ENCODE measurements at places on chromosomes 12 and 14.
A peak's percentile ranks its signal among the peaks of the same experiment; 100 is the strongest.

DNA sequence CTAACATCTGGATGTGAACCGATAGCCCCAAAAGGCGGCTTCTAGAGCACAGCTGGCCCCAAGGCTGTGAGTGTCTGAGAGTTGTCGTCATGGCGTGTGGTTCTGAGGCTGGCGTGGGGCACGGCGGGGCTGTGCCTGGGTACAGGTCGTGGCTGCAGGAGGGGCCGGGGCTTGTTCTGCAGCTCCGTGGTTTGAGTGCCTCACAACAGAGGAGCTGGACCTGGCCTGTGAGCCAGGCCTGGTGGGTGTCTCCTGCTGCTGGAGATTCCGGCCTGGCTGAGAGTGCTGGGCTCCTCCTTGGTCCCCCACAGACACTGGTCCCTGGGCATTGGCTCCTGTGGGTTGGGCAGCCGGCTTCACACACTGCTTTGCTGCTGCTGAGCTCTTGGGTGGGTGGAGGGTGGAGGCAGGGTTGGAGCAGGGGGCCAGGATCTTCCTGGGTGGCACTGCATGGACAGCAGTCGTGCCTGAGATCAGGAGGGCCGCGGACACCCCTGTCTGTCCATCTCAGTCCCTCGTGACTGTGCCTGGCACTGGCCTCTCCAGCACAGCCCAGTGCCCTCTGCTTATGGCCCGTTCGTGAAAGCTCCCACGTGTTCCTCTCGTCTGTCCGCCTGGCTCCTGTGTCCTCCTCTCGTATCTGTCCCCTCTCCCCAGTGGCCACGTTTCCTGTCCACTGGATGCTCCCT, 31.8 kb upstream of the TEX22 start:
- DNase-seq, result no peak

DNA sequence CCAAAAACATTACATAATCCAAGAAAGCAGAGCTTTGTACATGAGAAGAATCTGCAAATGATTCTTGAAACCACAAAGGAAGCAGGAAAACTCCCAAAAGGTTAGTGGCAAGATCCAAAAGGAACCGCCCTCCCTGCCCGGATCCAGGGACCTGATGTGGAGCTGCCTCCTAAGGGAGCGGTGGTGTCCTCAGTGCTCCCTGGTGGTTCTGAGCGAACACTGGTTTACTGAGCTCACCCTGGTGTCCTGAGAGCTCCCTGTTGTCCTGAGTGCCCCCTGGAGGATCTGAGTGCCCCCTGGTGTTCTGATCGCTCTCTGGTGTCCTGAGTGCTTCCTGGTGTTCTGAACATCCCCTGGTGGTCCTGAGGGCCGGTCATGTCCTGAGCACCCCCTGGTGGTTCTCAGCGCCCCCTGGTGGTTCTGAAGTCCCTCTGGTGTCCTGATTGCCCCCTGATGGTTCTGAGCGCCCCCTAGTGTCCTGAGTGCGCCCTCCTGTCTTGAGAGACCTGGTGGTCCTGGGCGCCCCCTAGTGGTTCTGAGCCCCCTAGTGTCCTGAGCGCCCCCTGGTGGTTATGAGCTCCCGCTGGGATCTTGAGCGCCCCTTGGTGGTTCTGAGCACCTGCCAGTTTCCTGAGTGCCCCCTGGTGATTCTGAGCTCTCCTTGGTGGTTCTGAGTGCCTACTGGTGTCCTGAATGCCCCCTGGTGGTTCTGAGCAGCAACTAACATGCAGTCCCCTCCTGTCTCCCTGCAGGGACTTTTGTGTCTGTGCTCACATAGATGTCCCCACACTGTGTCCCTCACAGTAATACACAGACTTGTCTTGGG, 891.1 kb downstream of the TMEM121 start:
- DNase-seq, result peak; percentile 82

DNA sequence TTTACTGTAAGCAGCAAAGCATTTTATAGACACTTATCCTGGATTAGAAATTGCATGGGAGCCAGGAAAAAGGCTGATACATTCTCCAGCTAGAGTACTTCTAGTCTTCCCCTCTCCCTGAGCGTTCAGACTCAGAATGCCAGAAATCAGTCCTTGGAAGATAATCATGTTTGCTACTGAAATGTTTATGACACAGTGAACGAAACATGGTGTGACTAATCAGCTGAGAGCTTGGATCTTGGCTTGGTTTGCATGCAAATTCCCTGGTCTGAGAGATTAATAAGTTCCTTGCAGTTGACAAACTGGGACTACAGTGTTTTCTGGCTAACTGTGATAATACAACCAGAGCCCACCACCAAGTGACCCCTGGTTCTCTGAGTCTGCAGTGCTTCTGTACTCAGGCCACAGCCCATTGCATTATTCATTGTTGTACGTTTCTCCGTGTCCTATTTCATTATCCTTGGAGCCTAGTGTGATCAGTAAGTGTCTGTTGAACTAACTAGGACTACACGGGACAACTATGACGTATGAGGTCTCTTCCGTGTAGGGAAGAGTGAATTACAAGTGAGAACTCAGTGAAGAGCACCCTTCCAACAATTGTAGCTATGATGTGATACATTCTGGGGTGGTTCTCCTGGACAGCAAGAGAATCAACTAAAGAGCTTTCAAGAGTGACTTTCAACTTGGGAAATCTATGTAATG, 34.6 kb upstream of the EVL start:
- no peak for DNase-seq

DNA sequence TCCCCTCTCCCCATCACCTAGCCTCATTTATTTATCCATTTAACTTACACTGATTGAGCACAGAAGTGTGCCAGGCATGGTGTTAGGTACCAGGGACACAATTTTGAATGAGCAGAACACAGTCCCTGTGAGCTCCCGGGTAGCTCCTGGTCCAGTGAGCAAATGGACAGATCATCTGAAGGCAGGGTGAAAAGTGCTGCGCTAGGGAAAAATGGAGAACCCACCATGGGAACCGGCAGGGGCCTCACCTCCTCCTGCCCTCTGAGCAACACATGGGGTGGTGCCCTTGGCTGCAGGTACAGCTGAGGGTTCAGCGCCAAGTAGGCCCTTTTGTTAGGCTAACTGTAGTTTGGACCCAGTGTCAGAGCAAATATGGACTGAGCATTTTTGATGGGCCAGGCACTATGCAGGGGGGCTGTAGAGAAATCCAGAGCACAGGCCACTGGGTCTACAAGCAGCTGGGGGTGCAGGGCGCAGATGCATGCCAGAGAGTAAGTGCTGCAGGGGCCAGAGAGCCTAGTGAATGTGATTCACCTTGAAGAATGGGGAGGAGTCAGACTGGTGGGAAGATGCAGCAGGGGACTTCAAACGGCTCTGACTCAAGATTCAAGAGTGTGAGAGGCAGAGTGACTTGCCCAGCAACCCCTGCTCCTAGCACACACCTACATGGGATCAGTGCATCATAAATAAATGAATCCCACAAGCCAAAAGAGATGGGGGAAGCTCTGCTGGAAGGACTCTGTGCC, 28.2 kb downstream of the LTBP2 start:
- no peak for DNase-seq

GRCh38 chr12:67892259-67893021, 96.8 kb upstream of the IFNG-AS1 start:
- no peak for DNase-seq

- DNase-seq, result no peak
Measured at GRCh38 chr12:42916143-42916542, 326.6 kb upstream of the PRICKLE1 start.

- no peak for DNase-seq
Measured at GRCh38 chr12:121117226-121117777, 15.4 kb upstream of the P2RX7 start.

- no peak for DNase-seq
Measured at GRCh38 chr12:113935459-113935858, 30.7 kb downstream of the RBM19 start.

DNA sequence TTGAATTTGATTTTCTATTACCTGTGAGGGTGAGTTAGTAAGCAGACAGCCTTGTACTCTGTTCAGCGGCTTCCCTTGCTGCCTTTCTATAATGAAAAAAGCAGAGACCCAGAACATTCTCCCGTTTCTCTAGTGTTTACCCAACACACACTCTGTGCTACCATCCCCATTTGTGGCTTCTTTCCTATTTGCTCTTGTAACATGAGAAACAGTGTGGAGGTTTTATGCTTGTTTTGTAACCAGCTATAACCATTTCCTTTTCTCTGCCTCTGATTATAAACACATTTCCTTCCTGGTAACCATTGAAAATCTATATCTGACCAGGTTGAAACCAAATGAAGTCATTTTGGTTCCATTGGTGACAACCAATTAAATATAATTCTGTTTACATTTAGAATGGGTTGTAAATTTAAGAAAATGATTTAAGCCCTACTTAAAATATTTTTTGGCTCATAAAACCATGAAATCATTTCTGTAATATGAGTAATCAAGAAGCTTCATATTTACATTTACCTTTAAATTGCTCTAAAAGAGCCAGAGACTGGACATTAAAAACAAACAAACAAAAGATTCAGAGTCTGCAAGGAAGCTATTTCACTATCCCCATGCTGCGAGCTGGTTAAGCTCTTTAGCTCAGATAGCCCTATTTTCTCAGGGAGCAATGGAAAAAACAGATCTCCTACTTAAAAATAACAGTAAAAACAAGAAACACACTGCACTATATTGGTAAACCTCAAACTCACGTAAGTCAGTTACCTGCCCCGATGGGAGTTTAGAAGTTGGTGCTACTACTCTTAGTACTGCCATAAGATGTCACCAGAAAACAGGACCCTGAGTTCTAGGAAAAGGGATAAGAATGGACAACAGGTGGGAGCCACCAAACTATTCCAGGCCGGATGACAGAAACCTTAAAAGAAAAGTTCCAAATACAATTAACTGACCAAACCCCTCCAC, 206.5 kb upstream of the EEA1 start:
- no peak for DNase-seq

GRCh38 chr12:15749937-15750336, 39.3 kb downstream of the EPS8 start:
- no peak for DNase-seq

GRCh38 chr12:103318566-103318965, 177.2 kb downstream of the C12orf42 start:
- DNase-seq, result no peak

DNA sequence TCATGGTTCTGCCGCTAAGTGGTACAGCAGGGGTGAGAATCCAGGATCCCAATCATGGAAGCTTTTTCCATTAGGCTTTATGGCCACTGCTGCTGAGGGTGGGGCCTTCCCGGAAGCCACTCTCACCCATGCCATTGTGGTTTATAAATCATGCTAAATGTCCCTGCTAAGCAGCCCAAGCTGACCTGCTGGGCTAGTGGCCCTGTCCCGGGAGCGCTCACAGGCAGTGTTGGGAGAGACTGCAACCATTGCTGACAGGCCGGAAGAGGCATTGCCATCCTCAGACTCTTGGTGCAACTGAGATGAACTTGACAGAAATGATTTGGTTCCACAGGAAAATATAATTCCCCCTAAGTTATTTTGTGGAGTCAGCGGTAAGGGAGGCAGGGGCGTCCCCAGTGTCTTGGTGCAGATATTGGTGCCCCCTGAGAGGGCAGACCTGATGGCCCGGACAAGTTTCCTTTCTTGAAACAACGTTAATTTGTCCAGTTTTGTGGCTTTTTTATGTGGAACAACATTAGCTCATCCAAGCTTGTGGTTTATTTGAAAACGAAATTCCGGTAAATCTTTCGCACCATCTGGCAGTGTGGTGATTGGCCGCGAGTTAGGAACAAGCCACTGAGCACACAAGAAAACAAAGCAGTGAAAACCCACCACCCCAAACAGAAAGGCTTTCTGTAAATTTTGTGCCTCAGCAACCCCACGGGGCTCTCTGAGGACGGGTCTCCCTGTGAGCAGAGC, 82.3 kb downstream of the SSPN start:
- no peak for DNase-seq

GRCh38 chr12:112183141-112184021, 58.0 kb downstream of the TRAFD1 start:
- DNase-seq, result no peak

GRCh38 chr14:64636980-64637429, 67.2 kb upstream of the PLEKHG3 start:
- DNase-seq, result no peak

GRCh38 chr12:45458854-45459807, 243.2 kb downstream of the ANO6 start:
- no peak for DNase-seq

DNA sequence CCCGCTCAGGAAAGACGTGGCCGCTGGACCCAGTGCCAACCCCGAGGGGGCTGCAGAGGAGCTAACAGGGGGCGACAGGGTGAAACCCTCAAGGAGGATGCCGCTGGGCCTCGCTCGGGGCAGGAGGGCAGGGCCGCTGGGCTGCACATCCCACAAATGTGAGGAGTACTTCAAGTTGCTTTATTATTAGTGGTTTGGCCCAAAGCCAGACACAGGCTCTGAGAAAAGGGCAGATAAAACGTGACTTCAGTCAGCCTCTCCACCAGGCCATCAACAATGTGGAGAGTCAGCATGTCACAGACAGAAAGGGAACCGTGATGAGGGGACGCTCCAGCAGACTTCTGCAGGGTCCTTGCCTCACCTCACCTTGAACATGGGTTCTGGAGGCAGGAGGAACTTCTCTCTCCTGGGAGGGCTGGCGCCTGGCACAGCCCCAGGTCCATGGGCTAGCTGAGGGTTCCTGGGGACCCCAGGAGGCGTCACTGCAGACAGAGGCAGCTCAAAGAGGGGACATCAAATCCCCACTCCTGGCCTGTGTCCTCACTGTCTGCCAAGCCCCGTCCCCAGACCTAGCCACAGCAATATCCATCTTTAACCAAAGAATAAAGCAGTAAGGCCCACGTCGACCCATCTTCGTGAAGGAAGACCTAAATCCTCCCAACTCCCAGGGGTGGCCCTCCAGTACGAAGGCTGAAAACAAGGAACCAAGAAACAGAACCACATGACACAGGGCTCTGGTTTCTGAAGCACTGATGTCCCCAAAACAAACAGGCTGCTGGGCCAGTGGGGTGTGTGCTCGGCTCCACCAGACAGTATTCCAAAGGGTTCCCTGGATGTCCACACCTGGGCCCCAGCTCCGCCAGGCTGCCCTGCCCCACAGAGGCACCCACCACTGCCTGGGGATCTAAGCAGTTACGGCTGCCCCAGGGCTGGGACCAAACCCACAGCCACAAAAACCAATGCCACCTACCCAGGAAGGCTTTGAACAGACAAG, 35.1 kb downstream of the CCDC85C start:
- DNase-seq, result no peak

DNA sequence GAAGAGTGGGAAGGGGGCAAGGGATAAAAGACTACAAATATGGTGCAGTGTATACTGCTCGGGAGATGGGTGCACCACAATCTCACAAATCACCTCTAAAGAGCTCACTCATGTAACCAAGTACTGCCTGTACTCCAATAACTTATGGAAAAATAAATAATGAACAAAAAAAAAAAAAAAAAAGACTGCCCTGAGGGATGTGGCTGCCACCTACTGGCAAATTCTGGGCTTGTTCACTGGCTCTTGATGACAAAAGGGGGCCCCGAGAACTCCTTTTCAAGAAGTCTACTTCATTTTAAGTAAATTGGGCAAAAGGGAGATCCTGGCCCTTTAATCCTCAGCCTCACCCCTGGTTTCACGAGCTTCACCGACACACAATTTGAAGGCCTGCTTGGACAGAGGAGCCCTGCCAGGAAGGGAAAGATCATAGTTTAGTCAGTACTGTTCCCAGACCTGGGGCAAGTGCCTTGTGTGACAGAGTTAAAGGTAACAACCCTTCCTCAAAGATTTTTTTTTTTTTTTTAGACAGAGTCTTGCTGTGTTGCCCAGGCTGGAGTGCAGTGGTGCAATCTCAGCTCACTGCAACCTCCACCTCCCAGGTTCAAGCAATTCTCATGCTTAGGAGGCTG, 26.1 kb upstream of the STAC3 start:
- no peak for DNase-seq
